Endothelial cell of umbilical vein (primary cell): ENCODE measurements at places on chromosomes 7 and 10. TPM values are rescaled to one million over a fixed set of nuclear protein-coding genes. Genes with fewer than 3 reads are reported as not detected.

FOXI2 gene
- not detected in 2 replicates for total RNA-seq

SCIN gene
- total RNA-seq: 0.69 TPM in 1 of 2 replicates, not detected in the other

AKR1C1 gene
- total RNA-seq: 1.6 and 5.5 TPM in 2 replicates

CDHR1 gene
- 0.14 and 0.53 TPM in 2 replicates for total RNA-seq

NRP1 gene
- 245 and 306 TPM in 2 replicates for total RNA-seq

ZEB1 gene
- total RNA-seq: 117 and 130 TPM in 2 replicates

TRRAP gene
- 39.8 and 45.8 TPM in 2 replicates for total RNA-seq

SLC25A13 gene
- 34.4 and 36.1 TPM in 2 replicates for total RNA-seq

FRMPD2 gene
- total RNA-seq: 0.42 and 0.97 TPM in 2 replicates

HOXA3 gene
- 12.0 and 14.0 TPM in 2 replicates for total RNA-seq

GOLGA7B gene
- total RNA-seq: not detected in 2 replicates

GIMAP1 gene
- 11.8 and 11.9 TPM in 2 replicates for total RNA-seq

EN2 gene
- total RNA-seq: not detected in 2 replicates

DYDC2 gene
- not detected in 2 replicates for total RNA-seq

NOM1 gene
- 36.7 and 38.6 TPM in 2 replicates for total RNA-seq

TES gene
- total RNA-seq: 50.5 and 64.8 TPM in 2 replicates

TMEM229A gene
- not detected in 2 replicates for total RNA-seq

IPMK gene
- total RNA-seq: 8.1 and 8.2 TPM in 2 replicates

PLPP4 gene
- 15.5 and 17.1 TPM in 2 replicates for total RNA-seq

MMD2 gene
- not detected in 2 replicates for total RNA-seq

ASZ1 gene
- not detected in 2 replicates for total RNA-seq

SYNPO2L gene
- not detected in 2 replicates for total RNA-seq
